ENCODE measurements at places on chromosomes 1 and 21.

- no peak for DNase-seq
Observed at GRCh38 chr1:51487628-51488027, 31.4 kb downstream of the EPS15 start.

DNA sequence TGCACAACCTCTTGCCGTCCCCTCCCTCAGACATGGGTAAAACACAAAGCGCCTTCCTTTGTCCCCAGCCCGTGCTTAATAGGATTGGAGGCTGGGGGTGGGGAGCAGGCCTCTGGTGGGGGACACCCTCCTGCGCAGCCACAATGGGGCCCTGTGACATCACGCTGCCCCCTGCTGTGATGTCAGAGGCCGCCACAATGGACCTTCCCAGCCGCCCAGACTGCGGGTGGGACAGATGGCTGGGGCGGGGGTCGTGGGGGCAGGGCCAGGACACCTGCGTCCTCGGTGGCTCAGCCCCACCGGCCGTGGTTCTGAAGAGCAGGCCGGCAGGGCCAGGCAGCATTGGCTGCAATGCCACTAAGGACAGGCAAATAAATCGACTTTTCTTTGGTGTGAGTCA lies 39.9 kb downstream of the EPHA2 start:
- no peak for DNase-seq

DNA sequence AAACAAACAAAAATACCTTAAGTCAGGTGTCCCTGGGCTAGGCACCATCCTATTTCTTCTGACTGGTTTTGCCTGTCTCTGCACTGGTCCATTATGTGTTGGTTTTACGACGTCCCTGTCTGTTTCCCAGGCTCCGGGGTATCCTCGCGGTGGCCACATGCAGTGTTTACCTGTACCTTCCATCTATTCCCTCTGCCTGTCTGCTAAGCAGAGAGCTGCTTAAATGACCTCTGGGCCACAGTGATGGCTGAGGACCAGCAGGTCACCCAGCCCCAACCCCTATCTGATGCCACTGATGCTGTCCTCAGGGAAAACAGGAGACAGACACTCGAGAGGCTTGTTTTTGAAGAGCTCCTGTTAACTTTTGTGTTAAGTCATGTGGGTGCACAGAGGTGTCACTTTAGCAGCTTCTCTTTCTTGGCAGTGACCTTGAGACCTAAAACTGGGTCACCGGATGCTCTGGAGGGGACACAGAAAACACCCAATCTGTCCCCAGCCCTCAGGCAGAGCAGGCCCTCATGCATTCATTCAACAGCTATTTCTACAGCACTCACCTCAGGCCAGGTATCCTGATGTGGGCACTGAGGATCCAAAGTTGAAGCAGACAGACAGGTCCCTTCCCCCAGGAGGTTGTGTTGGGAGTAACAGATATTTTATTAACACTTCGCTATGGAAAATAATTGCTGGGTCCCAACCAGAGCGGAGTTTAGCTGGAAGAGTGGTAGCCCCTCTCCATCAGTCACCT lies 4.4 kb upstream of the EFHD2 start:
- DNase-seq = no peak

- no peak for DNase-seq
Observed at GRCh38 chr1:53280496-53280895, 42.2 kb upstream of the MAGOH start.

- DNase-seq = no peak
Observed at GRCh38 chr1:88398338-88398737, 285.7 kb upstream of the PKN2 start.

DNA sequence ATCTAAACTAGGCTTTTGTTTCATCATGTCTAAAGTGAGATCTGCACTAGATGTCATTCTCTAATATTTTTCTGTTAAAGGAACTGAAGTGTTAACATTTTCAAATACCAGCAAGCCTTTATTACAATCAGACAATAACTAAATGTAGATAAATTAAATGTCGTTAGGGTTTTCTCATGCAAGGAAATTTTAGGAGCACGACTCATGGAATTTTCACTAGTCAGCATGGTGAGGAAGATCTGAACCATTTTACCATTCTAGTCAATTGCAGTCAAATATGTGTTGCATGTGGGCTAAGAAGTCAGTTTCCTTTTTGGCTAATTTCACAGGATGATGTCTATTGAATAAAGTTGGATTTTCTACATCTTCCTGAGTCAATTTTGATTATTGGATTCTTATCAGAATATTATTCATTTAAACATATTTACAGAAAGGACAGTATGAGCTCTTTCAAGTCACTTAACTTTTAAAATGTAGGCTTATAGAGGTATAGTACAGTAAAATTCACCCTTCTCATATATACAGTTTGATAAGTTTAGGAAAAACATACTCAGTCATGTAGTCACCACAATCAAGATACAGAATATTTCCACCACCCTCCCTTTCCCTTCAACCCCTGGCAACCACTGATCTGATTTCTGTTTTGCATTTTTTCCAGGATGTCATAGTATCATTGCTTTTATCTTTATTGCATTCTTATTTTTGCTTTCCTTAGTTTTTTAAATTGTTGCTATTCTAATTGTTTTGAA lies 9.2 kb downstream of the GCSAML start:
- no peak for DNase-seq

- DNase-seq = peak; percentile 78
Observed at GRCh38 chr1:184866991-184867788, 107.1 kb downstream of the NIBAN1 start.

DNA sequence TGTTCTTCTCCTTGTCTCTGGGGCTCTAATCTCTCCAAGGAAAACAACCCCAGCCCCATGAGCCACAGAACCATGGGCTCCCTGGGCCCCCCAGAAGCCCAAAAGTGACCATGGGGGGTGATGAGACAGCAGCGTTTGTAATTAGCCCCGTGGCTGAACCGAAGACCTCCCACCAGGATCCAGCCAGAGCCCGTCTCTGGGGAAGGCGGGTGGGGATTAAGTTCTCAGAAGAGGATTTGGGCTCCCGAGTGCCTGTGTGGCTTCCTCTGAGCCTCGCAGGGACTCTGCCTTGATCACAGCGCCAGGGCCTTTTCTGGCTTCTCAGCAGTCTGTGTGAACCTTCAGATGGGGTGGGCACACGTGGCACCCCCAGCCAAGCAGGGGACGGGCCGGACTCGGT lies 77.0 kb downstream of the ALPL start:
- DNase-seq = no peak

DNA sequence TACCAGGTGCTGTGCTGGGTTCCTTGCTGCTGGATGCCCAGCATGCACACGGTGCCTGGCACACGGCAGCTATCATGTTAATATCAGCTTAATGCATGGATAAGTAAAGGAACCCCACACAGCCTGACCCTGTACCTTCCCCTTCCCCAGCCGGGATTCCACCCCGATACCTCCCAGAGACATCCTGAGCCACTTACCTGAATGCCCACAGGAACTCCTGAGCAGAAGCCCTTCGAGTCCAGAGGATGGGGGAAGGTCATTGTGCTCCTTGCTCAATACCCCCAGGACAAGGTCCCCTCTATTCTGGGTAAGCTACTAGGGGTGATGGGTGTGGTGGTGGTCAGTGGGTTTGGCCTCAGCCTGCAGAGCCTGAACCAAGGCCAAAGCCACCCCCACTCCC lies 1.4 kb downstream of the FAM131C start:
- no peak for DNase-seq

Data from activated T-cell treated with anti-CD3 and anti-CD28 coated beads, Interleukin-2, amount 50 U/mL, for 72 hours (primary cell).